Stimulated activated CD4-positive, alpha-beta T cell treated with anti-CD3 and anti-CD28 coated beads, Interleukin-12 subunit alpha, Interleukin-12 subunit beta, amount 100 ng/mL, for 4 hours (primary cell): ENCODE measurements at places on chromosomes 16 and 17.

GRCh38 chr17:624341-624860, 90.2 kb downstream of the VPS53 start:
- no peak for DNase-seq

DNA sequence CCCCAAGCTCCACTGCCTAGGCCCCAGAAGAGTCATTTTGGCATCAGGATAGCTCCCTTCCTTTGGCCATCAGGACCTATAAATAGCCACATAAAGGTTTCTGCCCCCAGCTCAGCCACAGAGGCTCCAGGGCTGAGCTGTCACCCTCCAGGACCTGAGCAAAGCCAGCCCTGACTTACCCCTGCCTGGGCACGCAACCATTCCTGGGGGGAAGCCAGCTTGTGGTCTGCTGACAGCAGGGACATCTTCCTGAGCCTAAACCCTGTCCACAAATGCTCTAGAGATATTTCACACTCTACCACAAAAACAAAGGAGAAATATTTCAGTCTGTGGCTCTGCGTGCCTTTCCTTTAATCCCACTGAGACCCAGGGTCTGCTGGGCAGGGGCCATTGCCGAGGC, 123.7 kb upstream of the CCL2 start:
- no peak for DNase-seq

- no peak for DNase-seq
Measured at GRCh38 chr17:31549121-31549524, 157.6 kb downstream of the RAB11FIP4 start.

GRCh38 chr16:27708651-27709050, 158.7 kb downstream of the KATNIP start:
- no peak for DNase-seq

GRCh38 chr16:20023190-20023589, 50.5 kb downstream of the GPR139 start:
- DNase-seq, result no peak

DNA sequence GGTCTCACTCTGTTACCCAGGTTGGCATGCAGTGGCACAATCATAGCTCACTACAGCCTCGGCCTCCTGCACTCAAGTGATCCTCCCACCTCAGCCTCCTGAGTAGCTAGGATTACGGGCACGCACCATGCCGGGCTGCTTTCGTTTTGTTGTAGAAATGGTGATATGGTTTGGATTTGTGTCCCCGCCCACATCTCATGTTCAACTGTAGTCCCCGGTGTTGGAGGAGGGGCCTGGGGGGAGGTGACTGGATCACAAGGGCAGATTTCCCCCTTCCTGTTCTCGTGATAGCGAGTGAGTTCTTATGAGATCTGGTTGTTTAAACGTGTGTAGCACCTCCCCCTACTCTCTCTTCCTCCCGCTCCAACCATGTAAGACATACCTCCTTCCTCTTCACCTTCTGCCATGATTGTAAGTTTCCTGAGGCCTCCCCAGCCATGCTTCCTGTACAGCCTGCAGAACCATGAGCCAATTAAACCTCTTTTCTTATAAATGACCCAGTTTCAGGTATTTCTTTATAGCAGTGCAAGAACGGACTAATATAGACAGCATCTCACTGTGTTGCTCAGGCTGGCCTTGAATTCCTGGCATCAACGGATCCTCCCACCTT, 6.0 kb downstream of the PDZD9 start:
- no peak for DNase-seq

DNA sequence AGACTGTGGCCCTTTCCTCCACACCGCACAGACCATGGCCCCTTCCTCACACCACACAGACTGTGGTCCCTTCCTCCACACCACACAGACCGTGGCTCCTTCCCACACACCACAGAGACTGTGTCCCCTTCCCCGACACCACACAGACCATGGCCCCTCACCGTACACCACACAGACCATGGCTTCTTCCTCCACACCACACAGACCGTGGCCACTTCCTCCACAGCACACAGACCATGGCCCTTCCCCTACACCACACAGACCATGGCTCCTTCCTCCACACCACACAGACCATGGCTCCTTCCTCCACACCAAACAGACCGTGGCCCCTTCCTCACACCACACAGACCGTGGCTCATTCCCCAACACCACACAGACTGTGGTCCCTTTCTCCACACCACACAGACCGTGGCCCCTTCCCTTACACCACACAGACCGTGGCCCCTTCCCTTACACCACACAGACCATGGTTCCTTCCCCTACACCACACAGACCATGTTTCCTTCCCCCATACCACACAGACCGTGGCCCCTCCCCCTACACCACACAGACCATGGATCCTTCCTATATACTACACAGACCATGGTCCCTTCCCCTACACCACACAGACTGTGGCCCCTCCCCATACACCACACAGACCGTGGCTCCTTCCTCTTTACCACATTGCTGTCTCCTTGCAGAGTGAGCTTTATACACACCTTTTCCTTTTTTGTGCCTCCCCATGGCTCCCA, 297.5 kb upstream of the FOXF1 start:
- no peak for DNase-seq

DNA sequence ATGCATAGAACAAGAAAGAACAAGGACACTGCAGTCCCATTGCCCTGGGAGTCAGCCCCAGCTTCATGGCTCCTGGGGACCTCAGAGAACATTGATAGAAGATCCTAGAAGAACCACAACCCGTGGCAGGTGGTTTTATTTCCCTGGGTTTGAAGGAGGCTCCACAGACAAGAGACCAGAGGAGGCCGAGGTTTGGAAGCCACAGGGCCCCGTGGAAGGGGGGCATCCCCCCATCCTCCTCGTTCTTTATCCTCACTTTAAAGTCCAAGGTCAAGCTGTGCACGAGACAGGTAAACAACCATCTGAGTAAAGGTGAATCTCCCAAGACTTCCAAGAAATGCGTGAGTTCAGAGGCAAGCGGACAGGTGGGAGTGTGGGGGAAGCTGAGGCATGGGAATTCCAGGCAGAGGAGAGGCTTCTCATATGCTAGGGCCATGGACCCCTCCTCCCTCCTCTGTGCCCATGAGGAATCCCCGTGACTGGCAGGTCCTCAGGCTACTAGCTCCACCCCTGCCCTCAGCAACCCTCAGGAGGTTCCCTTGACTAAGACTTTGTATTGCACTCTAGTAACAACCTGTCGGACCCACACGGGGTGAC, 849 bp upstream of the SULT1A1 start:
- no peak for DNase-seq

DNA sequence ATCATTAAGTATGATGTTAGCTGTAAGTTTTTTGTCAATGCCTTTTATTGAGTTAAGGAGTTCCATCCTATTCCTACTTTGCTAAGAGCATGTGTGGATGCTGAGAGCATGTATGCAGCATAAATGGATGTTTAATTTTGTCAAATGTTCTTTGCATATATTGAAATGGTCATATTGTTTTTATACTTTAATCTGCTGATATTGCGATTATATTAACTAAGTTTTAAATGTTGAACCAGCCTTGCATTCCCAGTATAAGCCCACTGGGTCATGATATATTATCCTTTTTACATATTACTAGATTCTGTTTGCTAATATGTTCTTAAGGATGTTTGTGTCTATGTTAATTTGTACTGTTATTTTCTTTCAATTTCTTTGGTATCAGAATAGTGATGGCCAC, 53.2 kb downstream of the CCDC182 start:
- no peak for DNase-seq

DNA sequence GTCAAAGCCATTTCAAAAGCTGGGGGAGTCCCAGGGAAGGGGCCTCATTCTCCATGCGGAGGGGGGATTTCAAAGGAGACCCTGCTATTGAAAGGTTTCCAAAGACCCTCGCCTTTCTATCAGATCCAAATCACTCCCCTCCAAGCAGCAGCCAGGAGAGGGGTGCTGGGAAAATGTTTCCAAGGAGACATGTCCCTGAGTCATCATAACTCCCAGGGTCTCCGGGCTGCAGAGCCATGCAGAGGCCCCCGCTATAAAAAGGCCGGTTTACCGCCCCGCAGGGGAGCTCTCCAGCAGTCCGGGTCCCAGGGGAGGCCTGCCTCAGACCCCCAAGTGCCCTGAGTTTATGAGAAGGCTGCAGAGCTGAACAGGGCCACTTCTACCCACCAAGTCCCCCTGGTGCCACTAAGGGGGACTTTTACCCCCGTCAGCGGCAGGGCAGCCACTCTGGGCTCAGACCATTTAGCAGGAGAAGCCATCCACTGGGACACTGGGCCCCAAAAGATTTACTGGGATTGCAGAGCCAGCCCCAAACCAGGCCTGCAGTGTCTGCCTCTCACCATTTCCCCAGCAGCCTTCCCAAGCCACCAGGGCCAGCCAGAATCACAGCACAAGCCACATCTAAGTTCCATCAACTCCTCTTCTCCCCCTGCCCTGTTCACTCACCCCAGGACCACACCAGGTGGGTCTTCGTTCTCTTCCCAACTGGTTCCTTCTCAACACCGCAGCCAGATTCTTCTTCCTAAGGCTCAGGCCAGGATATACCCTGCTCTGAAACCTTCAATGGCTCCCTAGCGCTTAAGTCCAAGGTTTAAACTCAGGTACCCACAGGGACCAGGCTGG, 234.4 kb downstream of the ZNF423 start:
- DNase-seq, result no peak

- DNase-seq, result no peak
Measured at GRCh38 chr16:55184052-55184451, 140.0 kb upstream of the IRX6 start.

- no peak for DNase-seq
Measured at GRCh38 chr17:4635823-4636375, 5.6 kb downstream of the ALOX15 start.

DNA sequence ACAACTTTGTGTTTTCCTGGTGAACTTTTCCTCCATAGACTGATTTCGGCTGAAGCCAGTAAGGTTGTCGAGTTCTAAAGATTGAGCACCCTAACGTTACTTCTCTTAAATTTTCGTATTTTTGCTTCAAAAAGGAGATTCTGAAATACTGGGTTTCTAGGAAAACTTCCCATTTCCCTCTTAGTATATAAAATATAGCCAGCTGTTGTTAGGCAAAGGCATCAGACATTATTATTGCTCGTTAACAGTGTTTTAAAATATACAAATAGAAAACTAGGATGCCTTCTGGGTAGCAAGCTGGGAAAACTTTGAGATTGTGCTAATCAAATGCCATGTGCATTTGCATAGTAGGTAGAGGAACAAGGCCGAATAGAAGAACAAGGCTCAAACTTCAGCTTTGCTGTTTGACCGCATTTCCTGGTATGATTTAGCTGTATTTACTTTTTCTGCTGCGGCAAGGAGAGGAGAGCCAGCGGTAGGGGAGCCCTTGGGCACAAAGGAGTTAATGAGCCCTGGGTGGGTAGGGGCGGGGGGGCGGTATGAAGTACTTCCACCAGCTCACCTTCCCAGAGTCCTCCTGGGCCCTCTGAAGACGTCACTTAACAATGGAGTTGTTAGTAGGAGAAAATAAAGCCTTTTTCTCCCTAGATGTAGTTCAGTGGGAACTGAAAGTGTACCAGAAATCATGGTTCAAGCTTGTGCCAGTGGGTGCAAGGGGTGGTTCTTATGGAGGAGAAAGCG, 151.9 kb downstream of the MSI2 start:
- no peak for DNase-seq

- no peak for DNase-seq
Measured at GRCh38 chr16:12664164-12664733, 139.4 kb downstream of the CPPED1 start.

GRCh38 chr16:1000608-1001007, 19.0 kb downstream of the SOX8 start:
- no peak for DNase-seq

- DNase-seq, result no peak
Measured at GRCh38 chr17:62194401-62194800, 129.3 kb upstream of the MED13 start.

- DNase-seq, result no peak
Measured at GRCh38 chr17:77697480-77698400, 260.8 kb upstream of the TNRC6C start.

DNA sequence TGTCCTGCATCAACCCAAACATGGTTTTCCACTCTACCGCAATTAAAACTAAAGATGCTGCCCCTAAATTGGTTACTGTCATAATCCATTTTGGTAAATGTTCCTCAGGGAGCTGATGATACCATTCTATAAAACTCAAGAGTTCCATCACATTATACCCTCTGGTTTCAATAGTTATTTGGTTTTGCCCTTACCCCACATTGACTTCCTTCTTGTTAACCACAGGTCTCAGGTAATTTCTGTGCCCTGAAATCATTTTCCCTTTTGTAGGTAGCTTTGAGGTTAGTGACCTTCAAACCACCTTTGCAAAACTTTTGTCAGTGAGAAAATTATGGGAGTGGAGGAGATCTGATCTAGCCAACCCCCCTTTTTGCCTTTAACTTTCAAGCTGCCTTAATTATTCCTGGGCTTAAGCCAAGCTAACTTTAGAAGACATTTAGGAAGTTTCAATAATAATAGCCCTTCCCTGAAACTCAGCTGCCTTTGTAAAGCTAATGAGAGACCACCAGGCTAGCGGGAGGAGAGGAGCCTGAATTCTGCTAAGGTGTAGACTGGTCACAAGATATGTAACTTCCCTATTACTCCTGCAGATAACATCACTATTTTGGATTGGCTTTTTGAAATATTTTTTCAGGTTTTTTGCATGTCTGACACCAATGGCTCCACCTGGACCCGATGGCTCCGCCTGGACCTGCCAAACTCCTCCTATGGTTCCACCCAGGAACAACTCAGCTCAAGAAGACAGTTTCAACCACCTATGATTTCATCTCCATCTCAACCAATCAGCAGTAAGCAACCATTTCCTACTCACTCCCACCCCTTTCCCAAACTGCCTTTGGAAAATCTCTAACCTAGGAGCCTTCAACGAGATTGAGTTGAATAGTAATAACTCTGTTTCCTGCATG, 224.9 kb downstream of the HS3ST3B1 start:
- DNase-seq, result no peak

GRCh38 chr17:56997313-56997712, 19.4 kb downstream of the SCPEP1 start:
- no peak for DNase-seq

DNA sequence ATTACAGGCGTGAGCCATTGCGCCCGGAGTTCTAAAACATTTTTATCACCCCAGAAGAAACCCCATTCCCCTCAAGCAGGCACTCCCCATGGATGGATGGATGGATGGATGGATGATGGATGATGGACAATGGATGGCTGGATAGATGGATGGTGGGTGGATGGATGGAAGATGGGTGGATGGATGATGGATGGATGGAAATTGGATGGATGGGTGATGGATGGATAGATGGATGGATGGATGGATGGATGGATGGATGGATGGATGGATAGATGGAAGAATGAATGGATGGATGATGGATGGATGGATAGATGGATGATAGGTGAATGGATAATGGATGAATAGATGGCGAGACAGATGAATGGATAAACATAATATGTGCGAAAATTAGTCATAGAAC, 16.5 kb downstream of the PLA2G10 start:
- DNase-seq, result no peak

DNA sequence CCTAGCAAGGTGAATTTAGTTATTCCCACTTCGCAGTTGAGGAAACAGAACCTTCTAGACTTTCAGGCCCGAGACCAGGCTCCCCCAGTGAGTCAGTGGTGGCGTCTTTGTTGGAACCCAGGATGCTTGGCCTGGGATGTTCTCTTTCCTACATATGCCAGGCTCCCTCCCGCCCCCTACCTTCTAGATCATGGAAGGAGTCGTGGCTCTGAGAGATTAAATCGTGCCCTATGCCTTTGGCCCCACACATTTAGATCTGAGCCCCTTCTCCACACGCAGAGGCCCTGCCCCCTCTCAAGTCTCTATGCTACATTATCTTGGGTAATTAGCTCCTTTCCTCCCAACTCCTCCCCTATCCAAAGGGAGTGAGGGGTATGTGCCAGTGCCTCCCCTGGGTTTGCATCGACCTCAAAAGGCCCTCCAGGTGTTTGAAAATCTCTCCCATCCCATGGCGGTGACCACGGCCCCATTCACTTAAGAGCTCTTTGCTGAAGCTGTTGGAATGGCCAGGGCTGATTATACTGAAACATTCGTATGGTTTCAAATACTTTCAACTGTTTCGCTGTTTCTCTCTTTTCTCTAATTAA, 3.0 kb downstream of the NGFR start:
- no peak for DNase-seq
